ENCODE measurements at places on chromosomes 4 and X.
A peak's percentile ranks its signal among the peaks of the same experiment; 100 is the strongest.

DNA sequence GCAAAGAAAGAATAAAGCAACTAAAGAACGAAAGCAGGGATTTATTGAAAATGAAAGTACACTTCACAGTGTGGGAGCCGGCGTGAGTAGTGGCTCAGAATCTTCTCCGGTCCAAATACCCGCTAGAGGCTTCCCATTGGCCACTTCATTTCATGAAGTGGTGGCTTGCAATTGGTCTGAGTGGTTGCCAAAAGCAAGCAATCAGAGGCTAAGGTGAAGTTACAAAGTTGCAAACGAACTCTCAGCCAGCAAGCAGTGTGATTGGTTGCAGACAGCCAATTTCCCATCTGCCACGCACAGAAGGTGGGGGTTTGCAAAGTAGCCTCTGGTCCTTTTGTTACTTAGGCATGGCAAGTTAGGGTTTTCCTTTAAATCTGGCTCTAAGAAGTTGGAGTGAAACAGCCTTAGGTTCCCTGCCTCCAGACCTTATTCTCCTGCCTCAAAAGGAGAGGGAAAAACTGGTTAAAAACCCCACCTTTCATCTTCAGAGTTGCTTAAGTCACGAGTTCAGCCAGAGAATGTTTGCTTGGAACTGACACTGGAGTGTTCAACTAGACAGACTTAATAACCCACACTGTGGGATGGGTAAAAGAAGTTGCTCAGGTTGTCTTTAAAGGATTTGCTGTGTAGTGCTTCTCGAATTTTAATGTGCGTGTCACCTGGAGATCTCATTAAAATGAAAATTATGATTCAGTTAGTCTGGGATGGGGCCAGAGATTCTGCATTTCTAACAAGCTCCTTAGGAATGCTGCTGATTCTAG, 6.9 kb upstream of the CLOCK start:
- DNase-seq, result no peak

DNA sequence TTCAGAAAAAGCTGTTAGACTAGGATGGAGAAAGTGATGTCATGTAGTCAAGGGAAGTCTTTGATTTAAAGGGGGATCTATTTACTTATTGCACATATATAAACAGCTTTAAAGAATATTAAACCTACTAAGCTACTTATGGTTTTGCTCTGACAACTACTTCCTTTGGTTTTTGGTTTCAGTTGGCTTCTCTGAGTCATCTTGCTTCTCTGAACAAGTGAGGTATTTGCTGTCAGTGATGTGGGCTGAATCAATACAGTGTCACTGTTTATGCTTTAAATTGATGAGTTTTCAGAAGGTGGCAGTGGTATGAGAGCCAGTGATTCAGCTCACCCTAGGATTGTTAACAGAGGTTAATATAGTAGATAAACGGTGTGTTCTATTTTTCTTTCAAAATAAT, 75.1 kb downstream of the CEP44 start:
- no peak for DNase-seq

- no peak for DNase-seq
These were observed 32.7 kb upstream of the AREG start for GRCh38 chr4:74412225-74412624.

- DNase-seq, result no peak
These were observed 15.1 kb downstream of the DGKQ start for GRCh38 chr4:958314-958665.

GRCh38 chrX:16851421-16851820, 18.7 kb downstream of the RBBP7 start:
- DNase-seq, result no peak

DNA sequence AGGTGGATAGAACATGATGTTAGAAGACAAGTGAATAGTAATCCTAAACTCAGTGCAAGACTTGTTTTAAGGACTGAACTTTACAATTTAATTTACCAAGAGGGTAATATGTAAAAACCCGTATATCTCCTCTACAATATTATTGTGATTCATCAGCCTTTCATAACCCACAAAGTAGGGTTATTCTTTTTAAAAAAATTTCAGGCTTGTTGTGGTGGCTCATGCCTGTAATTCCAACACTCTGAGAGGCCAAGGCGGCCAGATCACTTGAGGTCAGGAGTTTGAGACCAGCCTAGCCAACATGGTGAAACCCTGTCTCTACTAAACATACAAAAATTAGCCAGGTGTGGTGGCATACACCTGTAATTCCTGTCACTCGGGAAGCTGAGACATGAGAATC, 7.2 kb downstream of the IBSP start:
- no peak for DNase-seq

GRCh38 chrX:25003066-25003849, 12.5 kb downstream of the ARX start:
- no peak for DNase-seq

DNA sequence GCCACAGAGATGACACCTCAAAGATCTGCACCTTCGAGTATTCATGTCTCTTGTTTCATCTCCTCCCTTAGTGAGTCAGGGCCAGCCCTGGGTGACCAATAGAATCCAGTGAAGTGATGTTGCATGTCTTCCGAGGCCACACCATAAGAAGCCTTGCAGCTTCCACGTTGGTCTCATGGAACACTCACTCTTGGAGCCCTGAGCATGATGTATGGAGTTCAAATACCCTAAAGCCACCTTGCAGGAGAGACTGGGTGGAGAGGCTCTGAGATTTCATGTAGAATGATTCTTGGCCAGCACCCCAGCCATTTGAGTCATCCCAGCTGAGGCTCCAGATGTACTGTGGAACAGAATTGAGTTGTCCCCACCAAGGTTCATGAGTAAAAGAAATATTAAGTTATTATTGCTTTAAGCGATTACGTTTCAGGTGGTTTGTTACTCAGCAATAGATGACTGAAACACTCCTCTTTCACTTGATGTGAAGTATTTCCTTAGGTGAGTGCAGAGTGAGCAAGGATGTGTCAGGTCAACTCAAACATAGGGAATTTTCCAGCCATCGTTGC, 5.0 kb upstream of the RP2 start:
- no peak for DNase-seq

DNA sequence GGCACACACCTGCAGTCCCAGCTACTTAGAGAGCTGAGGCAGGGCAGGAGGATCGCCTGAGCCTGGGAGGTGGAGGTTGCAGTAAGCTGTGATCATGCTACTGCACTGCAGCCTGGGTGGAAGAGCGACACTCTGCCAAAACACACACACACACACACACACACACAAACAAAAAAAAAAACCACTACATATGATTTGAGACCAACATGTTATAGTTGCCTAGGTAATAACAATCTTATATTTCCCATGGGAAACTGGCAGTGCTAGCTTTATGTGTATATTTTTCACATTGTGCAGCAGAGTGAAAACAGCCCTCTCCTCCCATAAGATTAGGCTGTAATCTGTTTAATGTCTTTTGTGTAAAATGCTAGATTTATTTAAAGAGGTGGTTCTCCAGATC, 3.1 kb upstream of the FAM241A start:
- DNase-seq, result no peak

- no peak for DNase-seq
These were observed 362.4 kb downstream of the MID1IP1 start for GRCh38 chrX:39163581-39164126.

DNA sequence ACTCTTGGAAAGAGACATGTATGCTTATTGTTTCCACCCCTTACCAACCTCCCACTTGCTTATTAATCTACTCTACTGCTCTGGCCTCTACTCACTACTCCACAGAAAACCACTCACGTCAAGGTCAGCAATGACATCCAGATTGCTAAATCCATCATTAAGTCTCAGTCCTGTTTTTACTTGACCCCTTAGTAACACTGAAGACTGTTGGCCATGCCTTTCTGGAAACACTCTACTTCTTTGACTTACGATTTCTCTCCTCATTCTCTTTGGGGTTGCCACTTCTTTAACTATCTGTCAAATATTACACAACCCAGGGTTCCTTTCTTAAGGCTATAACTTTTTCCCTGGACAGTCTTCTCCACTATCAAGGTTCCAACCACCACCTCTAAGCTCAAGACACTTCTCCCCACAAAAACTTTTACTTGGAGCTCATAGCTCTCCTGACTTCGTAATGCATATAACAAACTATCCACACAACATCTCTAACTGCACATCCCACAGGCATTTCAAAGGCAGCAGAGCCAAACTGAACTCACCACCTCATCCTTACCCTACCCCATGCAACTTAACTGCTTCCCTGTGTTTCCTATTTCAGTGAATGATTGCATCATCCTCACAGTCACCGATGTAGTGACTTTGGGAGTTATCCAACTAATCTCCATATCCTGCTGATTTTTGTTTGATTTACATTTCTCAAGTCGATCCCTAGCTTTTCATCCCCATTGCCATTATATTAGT, 15.8 kb upstream of the MAGEA4 start:
- DNase-seq, result no peak

DNA sequence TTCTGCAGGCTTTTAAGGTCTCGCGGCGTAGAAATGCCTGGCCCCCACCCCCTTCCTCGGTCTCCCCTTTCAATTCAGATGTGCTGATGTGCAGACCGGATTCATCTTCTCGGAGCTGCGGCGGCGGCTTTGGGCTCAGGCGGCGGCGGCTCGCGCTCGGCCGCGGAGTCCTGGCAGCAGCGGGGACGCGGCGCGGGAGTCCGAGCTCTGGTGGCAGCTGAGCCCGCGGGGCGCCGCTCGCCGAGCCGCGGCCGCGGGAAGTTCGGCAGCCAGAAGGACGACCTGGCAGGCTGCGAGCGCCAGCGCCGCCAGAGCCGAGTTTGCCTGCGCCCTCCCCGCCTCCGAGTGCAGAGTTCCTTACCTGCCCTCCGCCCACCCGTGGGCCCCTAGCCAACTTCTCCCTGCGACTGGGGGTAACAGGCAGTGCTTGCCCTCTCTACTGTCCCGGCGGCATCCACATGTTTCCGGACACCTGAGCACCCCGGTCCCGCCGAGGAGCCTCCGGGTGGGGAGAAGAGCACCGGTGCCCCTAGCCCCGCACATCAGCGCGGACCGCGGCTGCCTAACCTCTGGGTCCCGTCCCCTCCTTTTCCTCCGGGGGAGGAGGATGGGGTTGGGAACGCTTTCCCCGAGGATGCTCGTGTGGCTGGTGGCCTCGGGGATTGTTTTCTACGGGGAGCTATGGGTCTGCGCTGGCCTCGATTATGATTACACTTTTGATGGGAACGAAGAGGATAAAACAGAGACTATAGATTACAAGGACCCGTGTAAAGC, 448 bp downstream of the TLL1 start:
- no peak for DNase-seq

GRCh38 chr4:125750828-125751466, 436.2 kb downstream of the FAT4 start:
- no peak for DNase-seq

- no peak for DNase-seq
These were observed 66.2 kb downstream of the AGA start for GRCh38 chr4:177376024-177376423.

DNA sequence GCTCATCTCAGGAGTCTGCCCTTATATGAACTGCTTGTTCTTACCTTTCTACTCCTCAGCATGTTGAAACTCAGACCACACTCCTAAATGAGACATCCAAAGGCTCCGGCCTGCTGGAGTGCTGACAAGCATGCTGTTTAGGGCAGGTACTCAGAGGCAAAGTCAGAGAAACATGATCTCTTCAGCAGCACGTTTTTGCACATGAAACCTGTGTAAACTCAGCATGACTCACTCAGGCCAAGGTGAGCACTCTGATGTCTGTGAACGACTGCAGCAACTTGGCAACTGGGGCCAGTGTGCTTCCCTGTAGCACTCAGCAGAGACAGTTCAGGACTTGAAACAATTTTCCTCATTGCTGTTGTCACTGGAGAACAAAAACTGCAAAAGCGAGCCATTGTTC, 109.6 kb downstream of the PACRGL start:
- no peak for DNase-seq

GRCh38 chrX:128846385-128846784, 676.9 kb downstream of the SMARCA1 start:
- no peak for DNase-seq

DNA sequence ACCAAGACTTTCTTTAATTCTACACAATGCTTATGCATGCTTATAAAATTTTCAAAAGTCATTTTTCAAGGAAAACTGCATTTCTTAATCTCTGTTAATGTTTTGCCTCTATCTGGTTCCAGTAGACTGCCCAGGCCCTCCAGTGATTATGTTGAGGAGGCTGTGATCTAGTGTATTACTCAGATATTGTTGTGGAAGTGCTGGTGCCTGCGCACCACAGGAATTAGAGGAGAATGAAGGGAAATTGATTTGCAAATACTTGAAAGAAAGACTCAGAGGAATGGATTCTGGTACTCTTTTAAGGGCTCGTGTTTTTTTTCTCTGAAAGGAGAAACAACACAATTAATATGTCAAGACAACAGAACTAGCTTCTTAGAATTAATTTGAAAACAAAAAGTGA, 1015.1 kb downstream of the RPA4 start:
- DNase-seq, result no peak

GRCh38 chrX:130057209-130057608, 53.1 kb downstream of the ELF4 start:
- no peak for DNase-seq

DNA sequence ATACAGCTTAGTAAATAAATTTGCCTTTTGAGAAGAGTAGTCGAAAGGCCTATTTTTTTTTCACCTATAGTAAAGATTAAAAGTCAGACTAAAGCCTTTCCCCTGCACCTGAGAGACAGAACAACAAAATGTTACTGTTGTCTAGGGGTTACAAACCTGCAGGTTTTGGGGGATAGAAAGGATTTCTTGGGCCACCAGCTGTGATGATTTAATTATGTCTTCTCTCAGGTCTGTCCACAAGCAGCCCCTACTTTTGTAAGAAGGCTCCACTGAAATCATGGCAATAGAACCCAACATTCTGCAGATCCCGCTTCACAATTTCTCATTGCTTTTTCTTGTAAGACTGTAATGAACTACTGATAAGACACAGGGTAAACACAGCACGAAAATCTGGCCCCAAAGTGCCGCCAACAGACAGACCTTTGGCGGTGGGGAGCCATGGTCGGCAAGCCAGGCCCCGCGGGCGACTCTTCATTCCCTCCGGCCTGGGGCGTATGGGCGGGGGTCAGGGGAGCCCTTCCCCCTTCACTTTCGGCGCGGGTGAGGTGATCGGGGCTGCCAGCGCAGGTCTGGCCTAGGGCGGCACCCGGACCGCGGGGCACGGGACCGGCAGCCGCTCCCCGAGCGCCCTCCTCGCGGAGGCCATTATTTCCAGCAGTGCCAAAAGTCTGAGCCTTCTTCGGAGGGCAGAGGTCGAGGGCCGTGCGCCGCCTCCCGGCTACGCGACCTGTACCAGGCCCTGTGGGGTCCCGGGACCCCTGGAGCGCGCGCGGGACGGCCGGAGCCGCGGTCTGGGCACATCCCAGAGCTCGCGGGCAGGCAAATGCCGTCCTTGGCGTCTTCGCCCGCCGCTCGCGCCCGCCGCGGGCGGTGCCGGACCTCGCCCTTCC, 812 bp upstream of the KDM6A start:
- DNase-seq, result peak; percentile 3

DNA sequence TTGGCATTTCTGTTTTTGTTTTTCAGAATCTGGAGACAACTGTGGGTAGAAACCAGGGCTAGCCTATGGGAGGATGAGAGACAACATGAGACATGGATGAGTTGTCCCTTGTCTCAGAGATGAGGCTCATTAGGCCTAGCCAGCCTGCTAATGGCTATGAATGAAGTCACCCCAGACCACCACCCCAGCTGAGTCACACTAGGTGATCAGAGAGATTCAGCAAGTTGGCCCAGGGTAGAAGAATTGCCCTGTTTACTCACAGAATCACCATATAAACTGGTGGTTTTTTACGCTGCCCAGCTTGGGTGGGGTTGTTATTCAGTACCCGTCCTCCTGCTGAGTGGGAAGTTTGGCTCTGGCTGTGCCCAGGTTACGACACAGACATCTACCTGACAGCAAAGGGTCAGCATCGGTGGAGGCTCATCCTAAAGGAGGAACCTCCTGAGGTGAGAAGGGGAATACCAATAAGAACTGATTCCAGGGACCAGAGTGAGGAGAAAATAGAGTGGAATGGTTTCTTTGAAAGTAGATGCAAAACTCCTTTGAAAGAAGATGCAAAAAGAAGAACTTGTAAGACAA, 17.2 kb upstream of the ARSJ start:
- DNase-seq, result no peak

Measured in stimulated activated CD4-positive, alpha-beta T cell treated with anti-CD3 and anti-CD28 coated beads, Interleukin-15, amount 100 ng/mL, for 1 hour (primary cell).